ENCODE measurements at places on chromosomes 6 and 20. TPM values are rescaled to one million over a fixed set of nuclear protein-coding genes. Genes with fewer than 3 reads are reported as not detected.

DNA sequence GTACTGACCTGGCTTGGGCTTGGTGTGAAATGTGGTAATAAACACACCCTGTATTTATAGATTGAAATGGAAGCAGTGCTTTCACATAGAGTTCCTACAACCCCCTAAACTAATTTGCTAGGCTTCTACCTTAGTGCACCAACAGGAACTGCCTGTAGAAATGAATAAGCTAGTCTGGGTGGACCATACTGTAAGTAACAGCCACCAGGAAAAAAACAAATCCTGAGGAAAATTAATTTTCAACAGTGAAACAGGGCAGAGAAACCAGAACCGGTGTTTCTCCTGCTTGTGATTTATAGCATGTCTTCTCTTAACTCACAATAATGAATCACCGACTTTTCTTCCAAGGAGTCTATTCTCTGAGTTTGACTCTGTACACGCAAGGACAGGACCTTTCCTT lies 184.8 kb upstream of the HDAC2 start:
- no peak for DNase-seq
- peaks cover 12% of the 10 kb centered on the region for H3K27me3 ChIP-seq
- H3K4me3 ChIP-seq = no peak overlapping the region
- no peaks in the 10 kb centered on the region for H3K36me3 ChIP-seq

DNA sequence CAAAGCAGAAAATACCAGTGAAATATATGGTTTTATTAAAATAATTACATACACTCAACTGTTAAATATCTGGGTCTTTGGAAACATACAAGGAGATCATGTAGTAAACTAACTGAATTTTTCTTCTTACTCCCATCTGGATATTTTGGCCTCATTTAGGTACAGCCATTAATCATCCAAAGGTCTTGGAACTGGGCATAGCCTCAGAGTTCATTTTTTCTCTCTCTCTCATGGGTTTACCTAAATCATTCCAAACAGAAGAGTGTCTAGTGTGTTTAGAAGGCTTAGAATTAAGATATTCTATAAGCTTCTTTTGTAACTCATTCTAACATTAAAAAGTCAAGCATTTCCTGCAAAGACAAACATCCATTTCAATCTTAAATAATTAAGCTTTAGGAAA lies 79.4 kb downstream of the HMGCLL1 start:
- no peak overlapping the region for H3K27ac ChIP-seq
- no peaks in the 10 kb centered on the region for H3K36me3 ChIP-seq
- H3K4me3 ChIP-seq = no peak overlapping the region
- H3K27me3 ChIP-seq = no peaks in the 10 kb centered on the region
- no peaks in the 10 kb centered on the region for H3K4me1 ChIP-seq

OGFR gene
- 41.3 TPM for total RNA-seq

- peaks cover 8% of the 10 kb centered on the region for H3K36me3 ChIP-seq
- H3K4me3 ChIP-seq = no peak overlapping the region
- H3K27ac ChIP-seq = no peak overlapping the region
- H3K4me1 ChIP-seq = no peaks in the 10 kb centered on the region
These were observed 12.3 kb upstream of the MTG2 start for GRCh38 chr20:62170536-62170935.

BTNL2 gene
- total RNA-seq = not detected

DNA sequence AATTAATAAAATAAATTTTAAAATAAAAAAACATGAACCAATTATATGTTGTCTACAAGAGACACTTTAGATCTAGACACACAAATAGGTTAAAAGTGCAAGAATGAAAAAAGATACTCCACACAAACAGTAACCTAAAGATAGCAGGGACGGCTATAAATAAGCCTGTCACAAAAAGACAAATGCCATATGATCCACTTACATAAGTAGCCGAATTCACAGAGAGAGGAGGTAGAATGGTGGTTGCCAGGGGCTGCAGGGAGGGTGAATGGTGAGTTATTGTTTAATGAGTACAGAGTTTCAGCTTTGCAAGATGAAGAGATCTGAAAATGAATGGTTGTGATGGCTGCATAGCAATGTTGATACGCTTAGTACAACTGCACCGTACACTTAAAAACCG lies 32.7 kb downstream of the KATNA1 start:
- no peak for DNase-seq
- H3K4me3 ChIP-seq = no peak overlapping the region

GRCh38 chr6:119312441-119312840 lies 37.1 kb downstream of the MAN1A1 start:
- H3K4me3 ChIP-seq = peak overlapping the region; percentile 70
- no peaks in the 10 kb centered on the region for H3K27me3 ChIP-seq
- H3K36me3 ChIP-seq = peaks cover 5% of the 10 kb centered on the region
- DNase-seq = no peak
- peaks cover 43% of the 10 kb centered on the region for H3K4me1 ChIP-seq
- peak overlapping the region; percentile 99 for H3K27ac ChIP-seq

PROKR2 gene
- not detected for total RNA-seq

- no peaks in the 10 kb centered on the region for H3K27me3 ChIP-seq
- DNase-seq = no peak
- no peak overlapping the region for H3K27ac ChIP-seq
- no peaks in the 10 kb centered on the region for H3K4me1 ChIP-seq
These were observed 29.9 kb downstream of the SEL1L2 start for GRCh38 chr20:13960525-13960924.

FOXC1 gene
- 0.21 TPM for total RNA-seq

- H3K27me3 ChIP-seq = no peaks in the 10 kb centered on the region
- peak overlapping the region; percentile 62 for H3K27ac ChIP-seq
- H3K4me1 ChIP-seq = peaks cover 61% of the 10 kb centered on the region
- no peak for DNase-seq
- H3K36me3 ChIP-seq = no peaks in the 10 kb centered on the region
These were observed 19.3 kb downstream of the JARID2 start for GRCh38 chr6:15264902-15265761.

GRCh38 chr6:73565767-73566485 lies 45.1 kb upstream of the EEF1A1 start:
- H3K27ac ChIP-seq = no peak overlapping the region
- no peaks in the 10 kb centered on the region for H3K36me3 ChIP-seq
- DNase-seq = no peak
- H3K4me1 ChIP-seq = peaks cover under 1% of the 10 kb centered on the region
- H3K4me3 ChIP-seq = no peak overlapping the region

SLC13A3 gene
- total RNA-seq = 0.10 TPM

DNA sequence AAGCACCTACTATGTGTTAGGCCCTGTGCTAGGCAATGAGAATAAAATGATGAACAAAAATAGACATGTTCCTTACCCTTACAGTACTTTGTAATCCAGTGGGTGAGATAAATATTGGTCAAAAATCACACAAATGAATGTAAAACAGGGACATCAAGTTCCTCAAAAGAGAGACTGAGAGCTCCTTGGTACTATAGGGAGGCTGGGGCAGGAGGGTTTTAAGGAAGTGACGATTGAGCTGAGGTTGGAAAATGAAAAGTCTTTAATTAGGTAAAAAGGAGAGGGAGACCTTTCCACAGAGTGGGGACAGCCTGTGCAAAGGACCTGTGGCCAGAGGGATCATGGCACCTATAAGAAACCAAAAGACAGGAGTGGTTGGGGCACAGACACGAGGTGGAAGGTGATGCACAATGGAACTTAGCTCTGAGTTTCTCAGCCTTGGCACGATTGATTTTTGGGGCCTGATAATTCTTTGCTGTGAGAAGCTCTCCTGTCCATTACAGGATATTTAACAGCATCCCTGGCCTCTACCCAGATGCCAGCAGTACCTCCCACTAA lies 140.3 kb downstream of the CEP57L1 start:
- H3K27me3 ChIP-seq = no peaks in the 10 kb centered on the region
- no peaks in the 10 kb centered on the region for H3K36me3 ChIP-seq
- H3K4me1 ChIP-seq = peaks cover 7% of the 10 kb centered on the region
- H3K4me3 ChIP-seq = no peak overlapping the region
- no peak for DNase-seq
- H3K27ac ChIP-seq = no peak overlapping the region

GATA5 gene
- total RNA-seq = not detected

PREX1 gene
- total RNA-seq = 200 TPM

DNA sequence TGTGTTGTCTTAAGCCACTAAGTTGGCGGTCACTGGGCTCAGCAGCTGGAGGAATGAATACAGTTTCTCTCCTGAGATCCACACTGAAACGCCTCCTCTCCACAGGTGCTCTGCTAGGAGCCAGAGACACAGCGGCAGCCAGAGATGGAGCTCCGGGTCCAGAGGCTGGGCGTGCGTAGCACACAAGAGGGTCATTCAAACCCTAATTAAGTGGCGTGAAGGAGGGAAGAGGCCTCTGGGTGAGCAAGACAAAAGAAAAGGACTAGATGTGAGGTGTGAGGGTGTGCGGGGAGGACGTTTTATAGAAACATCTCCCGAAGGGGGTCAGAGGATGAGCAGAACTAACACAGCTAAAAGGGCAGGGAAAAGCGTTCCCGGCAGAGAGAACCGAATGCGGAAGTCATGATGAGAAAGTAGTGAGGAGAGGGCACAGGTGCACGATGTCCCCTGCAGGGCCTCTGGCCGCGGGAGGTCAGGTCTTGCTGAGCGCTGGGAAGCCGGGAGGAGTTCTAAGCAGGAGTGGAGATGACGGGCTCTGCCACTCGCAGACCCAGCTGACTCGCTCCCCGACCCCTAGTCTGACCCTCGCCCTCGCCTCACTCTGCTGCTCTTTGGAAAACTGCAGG lies 54.4 kb downstream of the BMP7 start:
- no peaks in the 10 kb centered on the region for H3K36me3 ChIP-seq
- peaks cover 43% of the 10 kb centered on the region for H3K27me3 ChIP-seq
- no peaks in the 10 kb centered on the region for H3K4me1 ChIP-seq
- DNase-seq = no peak
- H3K4me3 ChIP-seq = no peak overlapping the region
- no peak overlapping the region for H3K27ac ChIP-seq

DNA sequence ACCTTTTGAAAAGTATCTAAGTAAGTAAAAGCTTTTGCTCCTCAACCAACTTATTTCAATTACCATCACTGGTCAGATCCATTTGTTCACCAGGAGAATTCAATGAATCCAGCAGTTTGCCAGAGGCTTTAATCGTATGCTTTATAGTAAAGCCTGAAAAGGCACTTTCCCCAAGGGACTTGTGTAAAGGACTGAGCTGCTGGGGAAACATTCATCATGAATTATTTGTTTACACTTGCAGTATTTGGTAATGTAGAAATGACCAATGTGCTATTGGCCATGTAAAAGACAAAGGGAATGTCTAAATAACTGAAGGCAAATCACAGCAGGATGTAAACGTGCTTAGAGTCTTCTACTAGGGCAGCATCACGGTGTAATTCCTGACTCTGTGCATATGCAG lies 471.4 kb downstream of the ADGRB3 start:
- H3K27ac ChIP-seq = no peak overlapping the region
- no peaks in the 10 kb centered on the region for H3K4me1 ChIP-seq

CLPSL1 gene
- total RNA-seq = not detected

PACRG gene
- 1.6 TPM for total RNA-seq

DNA sequence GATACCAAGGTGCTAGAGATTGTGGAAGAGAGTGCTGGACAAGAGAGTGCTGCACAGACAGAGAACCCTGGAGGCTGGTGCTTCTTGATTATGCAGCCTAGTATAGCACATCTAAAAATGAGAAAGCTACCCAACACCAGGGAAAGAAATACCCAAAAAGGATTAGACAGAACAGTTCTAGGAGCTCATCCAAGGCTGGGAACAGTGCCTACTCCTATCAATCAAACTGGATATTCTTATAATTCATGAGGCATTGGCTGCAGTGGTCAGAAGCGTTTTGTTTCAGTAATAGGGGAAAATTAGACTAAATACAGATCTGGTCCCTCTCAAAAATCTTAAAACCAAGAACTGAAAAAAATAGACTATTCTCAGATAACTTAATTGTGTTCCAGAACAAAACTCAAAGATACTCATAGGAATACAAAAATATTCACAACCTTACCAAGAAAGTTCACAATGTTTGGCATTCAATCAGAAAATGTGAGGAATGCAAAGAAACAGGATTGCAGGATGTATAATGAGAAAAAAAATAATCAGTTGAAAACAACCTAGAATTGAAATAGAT lies 222.9 kb downstream of the EPHA7 start:
- DNase-seq = no peak
- H3K4me1 ChIP-seq = no peaks in the 10 kb centered on the region
- no peaks in the 10 kb centered on the region for H3K27me3 ChIP-seq
- H3K4me3 ChIP-seq = no peak overlapping the region
- no peaks in the 10 kb centered on the region for H3K36me3 ChIP-seq
- H3K27ac ChIP-seq = no peak overlapping the region

DNA sequence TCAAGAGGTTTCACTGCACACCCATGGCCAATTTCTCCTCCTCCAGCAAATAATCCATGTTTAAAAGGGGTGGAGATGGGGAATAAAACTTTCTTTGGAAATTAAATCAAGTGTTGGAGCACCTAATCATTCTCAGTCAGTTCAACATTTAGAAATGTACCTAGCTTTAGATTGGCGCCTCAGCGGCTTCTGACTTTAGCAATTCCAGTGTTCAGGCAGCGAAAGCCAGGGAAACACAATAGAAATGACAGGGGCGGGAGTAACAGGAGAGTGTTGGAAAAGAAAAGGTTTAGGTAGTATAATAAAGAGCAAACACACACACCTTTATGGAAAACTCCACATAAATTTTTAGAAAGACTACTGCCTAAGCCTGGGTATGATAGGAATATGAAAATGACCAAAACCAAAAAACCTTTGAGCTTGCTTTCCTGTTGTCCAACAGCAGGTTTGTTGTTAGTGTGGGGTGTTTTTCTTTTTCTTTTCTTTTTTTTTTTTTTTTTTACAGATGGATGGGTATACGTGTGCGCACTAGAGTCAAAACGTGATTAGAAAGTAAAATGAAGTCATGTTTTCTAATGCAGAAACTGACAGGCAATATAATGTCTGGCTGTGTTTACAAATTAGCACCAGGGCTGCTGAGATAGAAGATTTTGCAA lies 7.7 kb downstream of the TFAP2A start:
- H3K4me1 ChIP-seq = peaks cover 7% of the 10 kb centered on the region
- H3K36me3 ChIP-seq = peaks cover 5% of the 10 kb centered on the region
- DNase-seq = no peak
- H3K27me3 ChIP-seq = peaks cover 39% of the 10 kb centered on the region

GRCh38 chr6:5723841-5724691 lies 282.7 kb downstream of the NRN1 start:
- no peaks in the 10 kb centered on the region for H3K27me3 ChIP-seq
- H3K4me3 ChIP-seq = peak overlapping the region; percentile 47
- no peaks in the 10 kb centered on the region for H3K36me3 ChIP-seq
- peak overlapping the region; percentile 84 for H3K27ac ChIP-seq
- DNase-seq = no peak

HBS1L gene
- 72.1 TPM for total RNA-seq

GRCh38 chr6:48994811-48995210 lies 468.2 kb downstream of the MMUT start:
- DNase-seq = no peak
- H3K36me3 ChIP-seq = no peaks in the 10 kb centered on the region
- H3K4me1 ChIP-seq = no peaks in the 10 kb centered on the region
- no peak overlapping the region for H3K27ac ChIP-seq
- no peak overlapping the region for H3K4me3 ChIP-seq
- H3K27me3 ChIP-seq = no peaks in the 10 kb centered on the region
